Right renal cortex interstitium (tissue), 3 donors: ENCODE measurements at places on chromosomes 5 and 9.

GRCh38 chr5:73774924-73775323 lies 148.9 kb downstream of the ARHGEF28 start:
- no peak for DNase-seq

- no peak for DNase-seq
Observed at GRCh38 chr5:157855404-157855994, 3.4 kb downstream of the CLINT1 start.

DNA sequence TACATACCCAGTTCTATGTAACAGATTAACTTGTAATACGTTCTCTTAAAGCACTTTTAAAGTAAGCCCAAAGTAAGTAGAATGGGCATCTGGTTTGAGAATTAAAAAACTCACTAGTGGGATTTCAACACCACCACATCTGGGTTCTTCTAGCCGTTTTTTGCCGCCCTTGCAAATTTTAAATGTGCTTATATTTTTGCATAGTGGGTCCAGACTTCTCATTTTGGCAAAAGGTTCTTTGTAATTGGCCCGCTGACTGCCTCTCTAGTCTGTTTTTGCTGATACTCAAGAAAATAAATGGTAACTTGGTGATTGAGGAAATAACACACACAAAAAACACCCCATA lies 582 bp upstream of the FBXO4 start:
- no peak for DNase-seq

- DNase-seq = no peak
Observed at GRCh38 chr5:126682856-126683255, 82.1 kb downstream of the PHAX start.

GRCh38 chr9:121601194-121601593 lies 50.2 kb upstream of the DAB2IP start:
- DNase-seq = no peak

GRCh38 chr5:8446179-8446578 lies 577.2 kb downstream of the MTRR start:
- no peak for DNase-seq

- DNase-seq = no peak
Observed at GRCh38 chr9:132415181-132415580, 5.2 kb downstream of the CFAP77 start.

DNA sequence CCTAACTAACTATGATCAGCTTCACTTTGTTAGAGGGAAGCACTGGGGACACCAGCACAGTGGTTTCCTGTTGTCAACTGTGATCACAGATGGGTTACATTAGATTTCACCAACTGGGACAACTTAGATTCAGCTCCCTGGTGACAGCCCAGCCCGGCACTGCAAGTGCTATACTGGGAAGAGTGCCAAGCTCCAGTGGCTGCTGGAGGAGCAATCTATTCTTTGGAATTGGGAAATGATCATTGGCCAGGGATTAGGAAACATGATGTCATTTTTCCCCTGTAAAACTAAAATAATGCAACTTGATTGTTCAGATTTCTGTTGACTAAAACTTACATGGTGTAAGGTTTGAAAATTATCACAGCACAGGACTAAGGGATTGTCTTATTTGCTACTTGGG lies 33.2 kb downstream of the PTGR1 start:
- no peak for DNase-seq

GRCh38 chr5:41087461-41087860 lies 16.3 kb upstream of the MROH2B start:
- DNase-seq = no peak

- no peak for DNase-seq
Observed at GRCh38 chr9:89077519-89077918, 86.3 kb downstream of the S1PR3 start.

DNA sequence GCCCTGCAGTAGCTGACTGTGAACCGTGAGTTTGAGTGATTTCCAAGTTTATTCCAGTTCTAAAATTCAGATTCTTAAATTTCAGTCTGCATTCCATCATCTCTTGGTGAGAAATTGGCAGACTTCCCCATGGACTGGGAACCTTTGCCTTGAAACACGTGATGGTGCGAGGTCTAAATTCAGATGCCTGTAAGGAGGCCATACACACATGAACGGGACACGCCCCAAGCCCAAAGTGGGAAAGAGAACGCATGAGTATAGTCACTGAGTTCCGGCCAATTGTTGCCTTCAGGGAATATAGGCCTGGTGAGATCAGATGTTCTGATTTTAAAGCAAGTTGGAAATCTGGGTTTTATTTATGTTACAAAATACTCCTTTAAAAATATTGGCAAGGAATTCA lies 1084.4 kb upstream of the WWC1 start:
- no peak for DNase-seq

GRCh38 chr9:125971050-125971449 lies 223.9 kb downstream of the PBX3 start:
- DNase-seq = no peak
